Hematopoietic multipotent progenitor cell treated with erythropoietin and hydrocortisone succinate and interleukin-3 and kit ligand, for 8 days (in vitro differentiated cells): ENCODE measurements at places on chromosomes 11 and 22.

DNA sequence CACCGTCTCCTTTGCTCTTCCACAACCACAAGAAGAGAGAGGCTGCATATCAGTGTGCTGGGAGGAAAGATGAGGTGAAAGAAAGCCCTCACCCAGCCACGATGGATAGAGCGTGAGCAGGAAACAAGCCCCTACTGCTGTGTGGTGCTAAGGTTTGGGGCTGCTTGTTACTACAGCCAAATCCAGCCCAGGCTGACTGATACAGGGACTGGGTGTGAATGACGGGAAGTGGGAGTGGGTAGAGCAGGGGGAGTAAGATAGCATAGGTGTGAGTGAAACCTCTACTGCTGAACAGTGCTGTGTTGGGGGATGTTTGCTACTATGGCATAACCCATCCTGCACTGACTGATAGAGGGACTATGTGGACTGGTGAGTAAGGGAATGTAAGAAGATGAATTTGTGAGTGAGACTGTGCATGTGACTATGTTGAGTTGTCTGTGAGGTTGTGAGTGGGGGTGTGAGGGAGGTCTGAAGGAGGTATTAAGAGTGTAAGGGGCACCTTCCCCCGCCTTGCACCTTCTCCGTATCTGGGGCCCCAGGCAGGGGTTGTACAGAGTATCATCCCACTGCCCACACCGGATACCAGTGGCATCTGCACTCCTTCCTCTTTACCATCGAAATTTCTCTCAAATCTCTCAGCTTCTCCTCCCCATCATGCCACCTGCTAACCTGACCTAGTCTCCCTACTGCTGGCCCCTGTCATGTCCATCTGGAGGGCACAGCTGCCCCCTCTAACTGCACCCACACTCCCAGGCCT is 91.5 kb downstream of the MN1 start:
- DNase-seq = no peak

- peak; percentile 64 for DNase-seq
These were observed 997 bp downstream of the UBE2L3 start for GRCh38 chr22:21568347-21569075.

DNA sequence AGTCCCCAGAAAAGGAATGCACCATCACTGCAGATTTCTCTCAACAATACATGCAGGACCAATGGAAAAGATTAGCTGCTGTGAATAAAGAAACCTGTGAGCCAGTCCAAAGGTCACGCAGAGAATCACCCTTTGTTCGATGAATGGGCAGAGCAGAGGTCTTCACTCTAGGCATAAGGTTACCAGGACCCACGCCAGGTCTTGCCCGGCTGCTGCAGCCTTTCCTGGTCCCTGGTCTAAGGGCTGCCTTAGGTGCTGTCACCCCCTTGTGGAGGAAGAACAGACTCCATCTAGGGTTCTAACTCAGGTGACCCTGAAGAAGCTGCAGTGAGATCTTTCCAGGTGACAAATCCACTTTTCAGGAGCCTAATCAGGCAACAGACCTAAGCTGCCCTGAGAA is 29.0 kb upstream of the NAP1L4 start:
- peak; percentile 57 for DNase-seq

DNA sequence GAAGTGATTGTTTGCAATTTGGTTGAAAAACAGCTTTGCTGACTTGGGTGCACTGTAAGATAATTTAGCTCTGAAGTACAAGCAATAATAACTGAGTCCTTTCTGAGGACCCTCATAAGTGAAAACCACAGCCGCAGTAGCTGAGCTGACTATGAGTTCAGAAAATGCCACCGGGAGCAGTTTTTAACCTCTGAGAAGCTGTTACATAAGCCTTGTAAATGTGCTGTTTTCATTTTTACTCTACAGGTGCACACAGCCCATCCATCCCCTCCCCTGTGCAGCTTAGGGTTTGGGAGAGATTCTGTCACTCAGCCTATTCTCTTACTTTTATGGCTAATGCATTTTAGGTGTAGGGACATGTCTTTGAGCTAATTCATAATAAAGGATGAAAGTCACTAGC is 255.5 kb upstream of the C11orf87 start:
- no peak for DNase-seq

DNA sequence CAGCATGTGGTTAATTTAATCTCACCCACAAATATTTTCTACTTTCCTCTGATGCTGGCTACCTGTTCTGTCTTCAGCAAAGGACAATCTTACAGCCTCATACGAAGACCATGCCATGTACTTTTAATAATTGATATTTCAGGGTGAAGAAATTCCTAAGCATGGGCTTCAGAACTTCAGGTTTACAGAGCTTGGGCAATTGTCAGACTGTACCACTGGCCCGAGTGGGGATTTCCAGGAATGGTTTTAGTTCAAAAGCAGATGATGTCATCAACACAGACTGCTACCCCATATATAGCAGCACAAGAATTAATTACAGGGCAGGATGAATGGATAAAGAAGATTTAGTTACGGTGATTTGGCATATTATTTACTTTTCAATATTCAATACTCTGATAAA is 171.8 kb downstream of the ETS1 start:
- DNase-seq = no peak

DNA sequence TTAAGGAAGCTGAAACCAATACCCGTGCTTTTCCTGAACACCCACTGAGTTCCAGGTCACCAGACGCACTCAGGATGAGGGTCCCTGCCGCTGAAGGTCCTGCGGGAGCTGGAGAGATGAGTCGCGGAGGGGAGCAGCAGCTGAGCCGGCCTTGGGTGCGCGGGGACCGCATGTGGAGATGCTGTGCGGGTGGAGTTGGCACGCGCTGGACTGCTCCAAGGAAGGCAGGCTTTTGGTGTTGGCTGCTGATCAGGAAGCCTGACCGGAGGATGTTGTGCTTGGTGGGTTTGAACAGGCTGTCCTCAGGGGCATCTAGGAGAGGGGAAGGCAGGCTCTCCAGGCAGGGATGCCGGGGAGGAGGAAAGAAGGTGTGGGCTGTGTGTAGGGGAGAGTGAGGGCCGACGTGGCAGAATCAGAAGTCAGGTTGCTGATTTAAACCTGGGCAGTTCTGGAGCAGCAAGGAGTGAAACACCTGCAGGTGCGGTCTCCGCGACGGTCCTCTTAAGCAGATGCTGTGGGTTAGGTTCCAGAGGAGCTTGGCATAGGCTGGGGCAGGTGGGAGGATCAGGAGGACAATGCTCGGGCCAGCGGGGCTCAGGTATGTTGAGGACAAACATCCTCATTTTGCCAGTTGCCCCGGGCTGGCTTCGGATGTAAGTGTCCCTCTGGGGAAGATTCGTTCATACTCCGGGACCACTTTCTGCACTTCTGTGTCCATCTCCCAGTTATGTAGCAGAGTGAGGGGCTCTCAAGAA is 197.5 kb upstream of the B3GAT1 start:
- no peak for DNase-seq

DNA sequence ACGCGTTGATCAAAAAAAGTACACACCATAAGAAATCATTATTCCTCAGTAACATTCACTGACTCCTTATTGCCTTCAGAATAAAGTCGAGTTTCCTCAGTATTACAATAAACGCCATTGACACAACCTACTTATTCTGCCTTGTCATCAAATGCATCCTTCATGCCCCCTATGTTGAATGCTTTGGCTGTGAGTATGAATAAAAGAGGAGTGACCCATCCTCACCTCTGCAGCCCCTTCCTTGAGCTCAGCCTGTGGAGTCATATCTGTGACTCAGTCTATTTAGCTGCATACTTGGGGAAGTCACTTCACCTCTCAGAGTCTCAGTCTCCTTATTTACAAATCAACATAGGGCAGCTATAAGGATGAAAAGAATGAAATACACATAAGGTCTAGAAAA is 65.1 kb downstream of the USP35 start:
- DNase-seq = no peak

DNA sequence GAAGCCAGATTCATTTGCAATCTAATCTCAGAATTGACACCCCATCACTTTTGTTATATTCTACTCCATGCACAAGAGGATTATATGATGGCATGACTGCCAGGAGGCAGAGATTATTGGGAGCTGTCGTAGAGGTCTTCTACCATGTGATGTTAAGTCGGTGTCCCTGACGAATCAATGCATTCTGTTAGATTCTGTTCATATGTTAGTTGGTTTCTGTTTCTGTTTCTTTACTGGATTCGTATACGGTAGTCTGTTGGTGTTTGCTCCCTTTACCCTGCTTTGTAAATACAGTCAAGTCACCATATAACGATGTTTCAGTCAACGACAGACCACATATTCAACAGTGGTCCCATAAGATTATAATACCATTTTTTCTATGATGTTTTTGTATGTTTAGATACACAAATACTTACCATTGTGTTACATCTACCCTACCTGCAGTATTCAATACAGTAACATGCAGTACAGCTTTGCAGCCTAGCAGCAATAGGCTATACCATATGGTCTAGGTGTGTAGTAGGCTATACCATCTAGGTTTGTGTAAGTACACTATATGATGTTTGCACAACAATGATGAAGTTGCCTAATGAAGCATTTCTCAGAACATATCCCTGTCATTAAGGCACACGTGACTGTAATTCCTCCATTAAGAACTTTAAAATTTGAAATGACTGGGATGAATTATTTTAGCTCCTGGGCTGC is 22.8 kb upstream of the RASSF10 start:
- no peak for DNase-seq
